ENCODE measurements at places on chromosomes 2 and 18.

GRCh38 chr2:172092716-172093415 is 7.6 kb downstream of the DLX1 start:
- DNase-seq, result no peak

DNA sequence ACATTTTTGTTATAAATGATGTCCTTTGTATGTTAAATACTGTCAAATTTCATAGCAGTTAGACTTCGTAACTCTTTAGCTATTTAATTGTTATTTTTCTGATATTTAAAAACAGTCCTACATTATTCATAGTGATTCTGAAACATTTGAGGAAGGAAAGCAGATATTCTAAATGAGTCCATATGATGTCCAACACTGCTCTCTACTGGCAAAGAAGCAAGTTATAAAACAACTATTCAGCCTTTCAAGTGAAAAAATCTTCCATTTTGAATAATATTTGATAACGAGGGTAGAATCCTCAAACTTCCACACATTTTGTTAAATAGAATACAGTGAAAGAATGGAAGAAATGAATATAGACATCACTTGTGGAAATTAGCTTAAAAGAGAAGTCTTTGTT is 220.8 kb downstream of the GULP1 start:
- DNase-seq, result peak; percentile 66

DNA sequence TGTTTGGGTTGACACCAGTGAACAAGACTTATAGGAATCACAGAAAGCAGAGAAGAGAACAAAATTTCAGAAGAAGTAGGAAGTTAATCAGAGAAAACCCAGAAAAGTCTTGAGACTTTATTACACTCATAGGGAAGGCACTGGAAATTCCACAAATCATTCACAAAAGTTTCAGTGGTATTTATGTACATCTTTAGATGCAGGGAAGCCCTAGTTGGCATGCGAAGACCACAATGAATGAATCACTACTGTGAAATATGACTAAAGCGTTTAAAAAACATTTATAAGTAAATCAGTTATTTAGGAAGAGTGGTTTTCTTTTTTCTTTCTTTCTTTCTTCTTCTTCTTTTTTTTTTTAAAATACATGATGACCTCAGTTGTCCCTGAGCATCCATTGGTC is 105.1 kb downstream of the NUP35 start:
- DNase-seq, result peak; percentile 74

GRCh38 chr2:69340101-69340775 is 46.8 kb downstream of the GFPT1 start:
- peak; percentile 49 for DNase-seq

- peak; percentile 81 for DNase-seq
These were observed 35.5 kb downstream of the STAT1 start for GRCh38 chr2:190978389-190979053.

DNA sequence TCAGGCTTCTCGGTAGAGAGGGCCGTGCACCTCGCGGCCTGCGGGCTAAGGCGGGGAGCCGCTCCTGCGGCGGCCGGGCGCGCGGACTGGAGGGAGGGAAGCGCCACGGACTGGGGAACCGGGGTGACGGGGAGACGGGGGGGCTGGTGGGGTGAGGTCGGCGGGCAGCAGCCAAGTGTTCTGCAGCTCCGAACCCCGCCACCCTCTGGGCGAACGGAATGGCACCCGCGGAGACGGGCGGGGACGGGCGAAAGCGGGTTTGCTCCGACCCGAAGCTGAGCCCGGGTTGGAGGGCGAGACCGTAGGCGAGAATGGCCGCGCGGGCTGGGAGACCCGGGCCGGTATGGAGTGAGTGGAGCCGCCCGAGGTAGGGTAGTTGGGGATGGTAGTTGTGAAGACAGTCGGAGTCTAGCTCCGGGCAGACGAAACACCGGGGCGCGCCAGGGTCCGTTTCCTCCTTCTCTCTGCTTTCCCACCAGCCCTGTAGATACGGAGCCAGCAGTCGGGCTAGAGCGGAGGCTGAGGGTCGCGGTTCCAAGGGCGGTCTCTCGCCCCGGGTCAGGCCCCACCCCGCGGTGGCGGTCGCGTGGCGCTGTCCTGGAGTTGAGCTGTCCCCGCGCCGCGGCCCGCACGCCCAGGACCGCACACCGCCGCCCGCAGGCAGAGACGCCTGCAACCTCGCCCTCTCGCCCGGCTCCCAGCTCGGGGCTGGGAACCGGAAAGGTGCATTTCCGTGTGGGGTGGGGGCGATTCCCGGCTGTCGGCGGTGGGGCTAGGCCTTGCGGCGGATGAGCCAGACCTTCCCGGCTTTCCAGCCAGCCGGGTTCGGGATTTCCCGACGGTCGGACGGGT is 160.3 kb upstream of the SIX2 start:
- DNase-seq, result no peak

DNA sequence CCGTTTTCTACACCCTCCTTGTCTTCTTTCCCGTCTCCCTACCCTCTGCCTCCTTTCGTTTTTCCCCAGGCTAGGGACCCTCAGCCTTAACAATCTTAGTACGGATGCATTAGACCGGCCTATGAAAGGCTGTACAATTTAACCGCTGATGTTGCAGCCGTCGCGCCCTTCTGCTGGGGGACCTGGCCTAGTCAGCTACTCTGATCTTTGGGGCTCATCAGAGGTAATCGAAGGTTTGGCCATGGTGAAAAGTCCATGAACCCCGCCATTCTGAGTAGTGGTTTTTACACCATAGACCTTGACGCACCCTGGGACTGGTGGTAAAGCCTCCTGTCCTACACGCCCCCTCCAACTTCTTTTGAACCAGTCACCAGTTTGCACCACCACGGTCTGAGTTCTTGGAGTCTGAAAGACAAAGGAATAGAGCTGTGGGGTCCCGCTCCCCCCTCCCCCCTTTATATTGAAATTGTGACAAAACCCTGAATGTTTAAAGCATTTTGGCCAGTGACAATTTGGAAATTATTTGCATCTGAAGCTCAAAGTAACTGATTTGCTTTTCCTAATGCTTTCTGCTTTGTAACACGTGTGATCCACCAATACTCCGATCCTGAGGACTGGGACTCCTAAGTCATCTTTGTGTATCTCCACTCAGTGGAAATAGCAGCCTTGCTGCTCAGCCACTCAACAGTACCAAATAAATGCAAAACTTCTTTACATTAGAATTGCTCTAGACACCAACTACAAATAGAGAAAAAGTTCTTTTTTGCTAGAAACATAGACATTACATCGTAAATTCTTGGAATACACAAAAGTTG is 642 bp upstream of the SRSF7 start:
- no peak for DNase-seq

- no peak for DNase-seq
These were observed 98.4 kb downstream of the RTTN start for GRCh38 chr18:70107091-70107490.

GRCh38 chr2:144063602-144064001 is 456.3 kb downstream of the ZEB2 start:
- DNase-seq, result no peak

- no peak for DNase-seq
These were observed 28.9 kb upstream of the LMAN1 start for GRCh38 chr18:59387687-59388565.

- DNase-seq, result no peak
These were observed 38.2 kb upstream of the VIT start for GRCh38 chr2:36658277-36658748.

GRCh38 chr2:80322311-80322920 is 17.9 kb upstream of the LRRTM1 start:
- DNase-seq, result no peak

- DNase-seq, result no peak
These were observed 29.1 kb upstream of the RPE start for GRCh38 chr2:209973328-209973727.

- DNase-seq, result no peak
These were observed 282.9 kb upstream of the TNP1 start for GRCh38 chr2:217142649-217143266.

- DNase-seq, result no peak
These were observed 24.4 kb upstream of the ACTG2 start for GRCh38 chr2:73868204-73868978.

GRCh38 chr18:72762515-72763122 is 105.2 kb downstream of the NETO1 start:
- DNase-seq, result peak; percentile 61

DNA sequence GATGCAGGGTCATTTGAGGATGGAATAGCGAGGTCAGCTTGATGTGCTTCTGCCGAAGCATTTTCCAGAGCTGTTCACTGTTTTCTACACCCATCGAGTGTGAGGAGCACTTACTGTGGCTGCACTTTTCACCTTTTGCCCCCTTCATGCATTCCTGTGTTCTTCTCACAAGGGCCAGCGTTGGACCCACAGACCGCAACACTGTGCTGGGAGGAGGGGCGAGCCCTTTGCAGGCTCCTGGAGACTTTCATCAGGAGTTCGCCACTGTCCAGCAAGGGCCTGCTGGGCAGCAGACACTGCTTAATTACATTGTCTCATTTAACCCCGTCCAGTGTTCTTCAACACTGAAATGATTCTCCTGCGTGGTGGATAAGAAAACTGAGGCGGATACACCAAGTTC is 29.9 kb downstream of the CYP26B1 start:
- no peak for DNase-seq

GRCh38 chr2:234095301-234095700 is 44.8 kb downstream of the SPP2 start:
- no peak for DNase-seq

DNA sequence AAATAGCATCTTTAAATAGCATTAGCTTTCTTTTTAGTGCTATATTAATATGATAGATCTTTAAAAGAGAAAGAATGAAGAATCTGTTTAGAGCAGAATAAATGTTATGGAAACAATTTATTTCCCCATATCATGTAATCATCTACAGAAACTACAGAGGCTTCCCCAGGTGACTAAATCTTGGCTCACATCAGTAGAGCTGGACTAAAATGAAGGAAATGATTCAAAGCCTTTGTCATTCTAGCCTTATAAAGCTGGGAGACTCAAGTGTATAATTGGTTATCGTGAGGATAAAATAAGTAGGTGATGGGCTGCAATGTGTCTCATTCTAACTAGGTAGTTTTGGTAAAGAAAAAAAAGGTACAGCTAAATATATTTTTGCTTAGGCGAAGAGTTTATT is 83.2 kb upstream of the UNC80 start:
- DNase-seq, result peak; percentile 1

DNA sequence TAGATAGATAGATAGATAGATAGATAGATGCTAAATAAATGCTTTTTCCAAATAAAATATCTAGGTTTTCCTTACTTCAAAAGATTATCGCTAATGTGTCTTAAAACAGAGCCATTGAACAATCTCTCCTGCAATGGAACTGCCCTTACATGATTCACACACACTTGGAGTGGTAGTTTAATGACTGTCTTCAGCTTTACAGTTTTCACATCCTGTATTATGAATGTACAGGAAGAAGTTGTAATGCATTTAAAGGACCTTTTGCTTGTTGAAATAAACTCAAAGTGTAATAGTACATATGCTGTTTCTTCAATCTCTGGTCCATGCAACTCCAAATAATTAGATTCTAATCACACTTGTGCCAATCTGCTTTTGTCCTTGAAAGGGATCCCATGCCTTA is 797.6 kb upstream of the CDH2 start:
- DNase-seq, result peak; percentile 7

- DNase-seq, result peak; percentile 100
These were observed 17.9 kb upstream of the SFXN5 start for GRCh38 chr2:73089270-73090030.

- no peak for DNase-seq
These were observed 5.0 kb downstream of the NT5DC4 start for GRCh38 chr2:112725545-112726457.

- DNase-seq, result no peak
These were observed 57.2 kb downstream of the HS6ST1 start for GRCh38 chr2:128261245-128262128.

- DNase-seq, result no peak
These were observed 56.0 kb downstream of the UBE2E3 start for GRCh38 chr2:181036445-181036844.

GRCh38 chr2:106342831-106343251 is 125.4 kb downstream of the RGPD3 start:
- no peak for DNase-seq

GRCh38 chr2:46825231-46825938 is 90.2 kb downstream of the MCFD2 start:
- DNase-seq, result no peak

GRCh38 chr18:47975105-47975504 is 44.6 kb upstream of the SMAD2 start:
- no peak for DNase-seq

DNA sequence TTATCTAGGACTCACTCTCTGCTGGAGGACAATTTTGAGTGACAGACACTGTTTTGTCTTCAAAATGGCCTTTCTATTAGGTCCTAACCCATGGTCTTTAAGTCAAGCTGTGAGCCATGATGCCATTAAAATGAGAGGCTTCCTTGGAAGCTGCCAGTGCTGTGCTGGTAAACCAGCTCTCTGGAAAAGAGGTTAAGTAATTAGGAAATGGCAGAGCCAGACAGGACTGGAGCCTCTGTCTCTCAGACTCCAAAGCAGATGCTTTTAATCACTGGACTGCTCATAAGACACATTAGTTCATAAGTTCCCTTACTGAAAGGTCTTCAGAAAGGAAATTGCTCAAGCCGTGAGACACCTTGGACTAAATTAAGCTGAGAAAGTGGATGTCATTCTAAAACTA is 25.8 kb upstream of the LHCGR start:
- peak; percentile 30 for DNase-seq

- no peak for DNase-seq
These were observed 973.8 kb upstream of the GYPC start for GRCh38 chr2:125681976-125682805.

All from fibroblast of skin of right biceps (primary cell).